ENCODE measurements at places on chromosomes 2 and 18.
A peak's percentile ranks its signal among the peaks of the same experiment; 100 is the strongest.

DNA sequence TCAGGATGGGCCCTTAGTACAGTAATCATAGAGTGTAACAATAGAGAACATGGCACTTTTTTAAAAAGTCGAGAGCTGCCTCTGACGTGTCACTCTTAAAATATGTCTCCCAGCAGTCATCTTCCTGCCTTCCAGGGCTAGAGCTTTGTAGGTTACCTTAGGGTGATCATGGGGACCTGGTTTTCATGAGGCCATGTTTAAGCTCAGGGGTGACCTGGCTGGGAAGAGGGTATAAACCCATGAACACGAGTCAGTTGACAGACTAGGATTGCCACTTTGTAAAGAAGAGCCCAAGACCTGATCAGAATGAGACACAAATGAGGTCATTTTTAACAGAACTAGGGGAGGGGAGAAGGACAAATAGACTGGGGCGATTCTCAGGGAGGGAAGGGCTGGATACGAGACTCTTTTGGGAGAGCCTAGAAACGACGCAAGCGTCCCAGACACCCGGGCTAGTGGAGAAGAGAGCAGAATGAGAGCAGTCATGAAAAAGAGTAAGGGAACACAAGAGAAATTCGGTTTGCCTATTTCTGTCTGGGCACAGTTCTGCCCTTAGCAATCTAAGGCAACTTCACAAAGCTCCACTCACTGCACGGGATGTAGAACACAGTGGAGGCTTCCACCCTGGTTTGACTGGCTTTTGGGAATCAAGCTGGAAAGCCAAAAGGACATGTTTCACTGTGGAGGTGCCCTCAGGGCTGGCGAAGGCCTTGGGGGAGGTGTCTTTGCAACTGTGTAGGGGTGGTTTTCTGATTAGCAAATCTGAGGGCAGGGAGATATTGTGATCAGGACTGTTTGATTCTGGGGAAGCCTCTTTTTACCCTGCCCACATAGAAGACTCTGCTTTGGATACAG, 1.8 kb upstream of the RAB31 start:
- no peak for DNase-seq

DNA sequence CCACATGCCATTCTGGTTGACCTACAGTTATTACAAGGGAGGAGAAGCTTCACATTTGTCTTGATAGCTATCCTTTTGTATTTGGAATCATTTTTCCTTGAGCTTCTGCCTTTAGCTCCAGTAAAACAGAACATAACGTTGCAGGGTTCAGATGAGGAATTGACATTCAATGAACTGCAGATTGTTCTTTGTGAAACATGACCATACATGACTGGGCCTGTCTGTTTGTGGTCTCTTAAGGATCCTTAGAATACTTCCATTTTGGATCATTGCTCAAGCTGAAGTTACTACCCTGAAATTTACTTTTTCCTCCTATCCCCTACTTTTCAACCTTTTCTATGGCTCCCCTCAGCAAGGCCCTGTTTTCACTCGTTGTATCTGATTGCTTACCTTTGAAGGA, 1281.7 kb upstream of the CELF4 start:
- DNase-seq: no peak

GRCh38 chr2:239159476-239159911, 241.3 kb downstream of the HDAC4 start:
- DNase-seq: peak; percentile 11

DNA sequence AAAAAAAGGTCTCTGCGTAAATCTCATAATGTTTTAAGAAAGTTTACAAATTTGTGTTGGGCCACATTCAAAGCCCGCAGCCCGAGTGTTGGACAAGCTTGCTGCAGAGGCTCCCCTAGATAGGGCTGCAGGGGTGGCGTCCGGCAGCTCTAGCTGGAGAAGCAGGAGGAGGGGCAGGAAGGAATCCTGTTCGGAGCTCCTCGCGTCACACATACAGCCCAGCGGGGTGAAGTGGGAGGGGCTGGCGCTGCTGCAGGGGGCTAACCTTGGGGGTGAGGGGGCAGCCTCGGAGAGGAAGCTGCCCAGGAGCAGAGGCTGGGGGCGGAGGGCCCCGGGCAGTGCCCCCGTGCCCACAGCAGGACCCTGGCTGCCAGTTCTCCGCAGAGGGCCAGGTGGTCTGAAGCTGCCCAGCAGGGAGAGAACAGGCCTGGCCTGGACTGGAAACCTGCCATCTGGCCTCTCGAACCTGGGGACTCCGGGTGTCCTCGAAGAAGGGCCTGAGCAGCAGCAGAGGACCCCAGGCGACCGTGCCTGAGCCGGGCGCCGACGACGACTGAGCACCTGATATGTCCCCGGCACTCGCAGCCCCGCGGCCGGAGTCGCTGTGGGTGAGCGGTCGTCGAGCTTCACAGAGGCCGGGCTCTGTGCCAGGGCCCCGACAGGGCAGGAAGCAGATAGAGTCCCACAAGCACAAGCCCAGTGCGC, 2.6 kb upstream of the GPR35 start:
- peak; percentile 26 for DNase-seq

DNA sequence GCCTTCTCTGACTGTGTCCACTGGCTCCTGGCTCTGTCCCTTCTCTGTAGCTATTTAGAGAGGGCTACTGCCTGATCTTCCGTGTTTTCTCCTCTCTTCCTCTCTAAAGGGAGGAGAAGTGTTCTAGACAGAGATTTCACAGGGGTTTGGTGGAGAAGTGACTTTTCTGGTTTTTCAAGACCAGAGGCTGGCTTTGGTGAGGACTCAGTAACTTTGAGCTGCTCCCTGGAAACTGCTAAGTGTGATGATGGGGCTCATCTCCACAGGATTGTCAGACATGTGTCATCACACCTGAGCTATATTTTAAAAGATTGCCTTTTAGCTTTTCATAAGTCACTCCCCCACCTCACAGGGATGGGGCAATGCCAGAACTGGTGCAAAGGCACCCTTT, 6.2 kb downstream of the MAL start:
- DNase-seq: no peak

- DNase-seq: no peak
Measured at GRCh38 chr2:3009005-3009404, 368.6 kb downstream of the EIPR1 start.

GRCh38 chr18:26357960-26358359, 131.7 kb downstream of the TAF4B start:
- no peak for DNase-seq

DNA sequence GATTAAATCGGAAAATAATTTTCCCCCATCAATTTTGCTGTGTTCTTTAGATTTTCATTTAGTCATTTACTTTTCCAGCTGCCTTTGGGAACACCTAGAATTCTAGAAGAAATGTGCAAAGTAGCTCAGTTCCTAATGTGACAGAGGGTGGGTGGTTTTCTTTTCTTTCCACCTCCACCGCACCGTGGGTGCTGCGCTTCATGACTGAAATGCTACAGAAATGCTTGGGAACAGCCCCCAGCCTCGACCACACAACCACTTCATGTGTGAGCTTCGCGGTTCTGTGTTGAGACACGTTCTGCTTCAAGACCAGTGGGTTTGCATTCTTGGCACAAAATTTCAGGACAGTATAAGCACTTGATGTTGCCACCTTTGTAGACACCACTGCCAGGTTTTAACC, 30.9 kb downstream of the E2F6 start:
- no peak for DNase-seq

DNA sequence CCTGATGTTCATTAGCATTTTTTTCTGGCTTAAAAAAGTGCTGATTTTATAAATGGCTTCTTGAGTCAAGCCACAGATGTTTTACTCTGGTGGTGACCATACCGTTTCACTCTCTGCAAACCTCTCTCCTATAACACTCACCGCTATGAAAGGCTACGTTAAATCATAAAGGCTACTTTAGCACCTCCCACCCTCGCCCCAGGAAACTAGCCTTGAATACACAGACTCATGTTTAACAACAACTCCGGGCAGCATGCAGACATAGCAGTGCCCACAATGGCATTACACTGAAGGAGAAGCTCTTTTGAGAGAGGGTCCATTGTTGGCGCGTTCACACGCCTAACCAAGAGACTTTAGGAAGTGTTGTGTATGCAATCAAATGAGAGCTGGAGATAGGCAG, 5.6 kb downstream of the MYT1L start:
- DNase-seq: no peak

DNA sequence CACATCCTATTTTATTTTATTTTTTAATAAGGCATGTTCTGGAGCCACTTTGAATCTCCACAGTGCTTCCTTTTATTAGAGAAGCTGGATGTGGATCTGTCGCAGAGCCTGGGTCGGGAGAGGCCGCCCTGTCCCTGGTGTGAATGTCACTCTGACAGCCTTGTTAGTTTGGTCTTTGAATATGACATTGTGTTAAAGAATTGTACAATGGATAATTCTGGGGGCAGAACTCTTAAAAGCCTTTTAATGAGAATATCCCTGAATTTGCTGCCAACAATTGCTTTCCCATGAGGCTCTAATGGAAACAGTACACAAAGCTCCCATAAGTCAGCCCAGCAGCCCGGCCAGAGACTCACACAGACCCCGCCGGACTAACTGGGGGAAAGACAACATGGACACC, 82.4 kb downstream of the MTCL1 start:
- no peak for DNase-seq

- no peak for DNase-seq
Measured at GRCh38 chr2:8159211-8159965, 522.5 kb upstream of the ID2 start.

DNA sequence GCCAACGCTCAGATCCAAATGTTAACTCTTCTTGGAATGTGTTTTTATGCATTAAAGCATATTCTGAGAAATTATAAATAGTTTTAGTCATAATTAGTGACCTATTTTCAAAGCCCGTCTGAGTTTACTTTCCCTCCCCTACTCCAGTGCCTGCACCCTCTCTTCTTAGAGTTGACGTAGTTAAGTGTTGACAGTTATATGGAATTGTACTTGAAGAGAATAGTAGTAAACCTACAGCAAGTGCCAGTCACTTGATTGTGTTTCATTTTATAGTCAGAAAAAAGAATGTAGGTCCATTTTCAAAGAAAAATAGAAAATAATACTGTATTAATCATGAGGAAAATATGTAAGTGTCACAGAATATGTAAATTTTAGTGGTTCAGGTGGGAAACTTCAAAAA, 41.2 kb downstream of the ZCCHC2 start:
- no peak for DNase-seq

GRCh38 chr2:66771359-66771976, 336.5 kb downstream of the MEIS1 start:
- no peak for DNase-seq

DNA sequence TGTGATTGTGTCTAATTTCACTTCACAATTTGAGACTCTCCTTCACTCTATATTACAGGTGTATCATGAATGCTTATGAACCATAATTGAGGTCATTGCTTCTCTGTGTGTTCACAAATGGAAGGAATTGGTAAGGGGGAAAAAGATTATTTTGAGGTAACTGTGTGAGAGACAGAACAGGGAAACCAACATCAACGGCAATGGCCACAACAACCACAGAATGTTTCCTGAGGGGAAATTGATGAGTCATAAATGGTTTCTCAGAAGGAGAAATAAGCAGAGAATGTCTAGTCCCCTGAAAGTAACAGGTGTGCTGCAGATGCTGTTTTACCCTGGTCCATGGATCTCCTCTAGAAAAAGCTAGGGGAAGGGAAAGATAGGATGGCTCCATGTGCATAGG, 361.2 kb upstream of the GALNT5 start:
- no peak for DNase-seq

DNA sequence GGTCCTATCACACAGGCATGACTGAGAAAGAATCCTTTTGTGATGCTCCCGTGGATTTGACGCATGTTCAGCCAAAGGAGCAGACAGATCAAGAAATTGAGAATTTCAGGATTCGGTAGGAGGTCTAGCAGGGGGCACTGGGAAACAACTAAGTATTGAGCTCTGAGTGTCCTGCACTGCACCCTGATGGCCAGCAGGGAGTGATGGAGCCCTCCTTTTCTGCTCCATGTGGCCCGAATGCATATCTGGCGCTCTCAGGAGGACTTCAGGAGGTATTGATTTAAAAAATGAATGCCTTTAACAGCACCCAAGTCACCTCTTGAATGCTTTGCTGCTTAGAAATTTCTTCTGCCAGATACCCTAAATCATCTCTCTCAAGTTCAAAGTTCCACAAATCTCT, 58.0 kb downstream of the ZNF519 start:
- DNase-seq: no peak

DNA sequence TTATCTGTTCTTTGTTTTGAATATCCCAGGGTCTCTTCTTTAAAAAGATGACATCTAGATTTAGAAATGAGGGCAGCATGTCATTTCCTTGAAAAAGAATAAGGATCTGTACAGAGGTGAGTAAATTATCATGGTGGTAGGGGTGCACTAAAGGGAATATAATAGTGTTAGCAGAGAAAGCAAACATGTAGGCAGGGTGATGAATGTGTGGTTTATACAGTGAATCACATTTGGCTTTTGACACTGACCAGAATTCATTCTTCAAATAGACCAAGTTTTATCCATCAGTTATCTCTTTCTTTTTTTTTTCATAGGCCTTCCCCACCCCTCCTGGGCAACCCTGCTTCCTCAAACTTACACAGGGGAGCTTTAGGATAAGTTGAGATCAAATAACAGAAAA, 184.5 kb upstream of the LRP1B start:
- no peak for DNase-seq

DNA sequence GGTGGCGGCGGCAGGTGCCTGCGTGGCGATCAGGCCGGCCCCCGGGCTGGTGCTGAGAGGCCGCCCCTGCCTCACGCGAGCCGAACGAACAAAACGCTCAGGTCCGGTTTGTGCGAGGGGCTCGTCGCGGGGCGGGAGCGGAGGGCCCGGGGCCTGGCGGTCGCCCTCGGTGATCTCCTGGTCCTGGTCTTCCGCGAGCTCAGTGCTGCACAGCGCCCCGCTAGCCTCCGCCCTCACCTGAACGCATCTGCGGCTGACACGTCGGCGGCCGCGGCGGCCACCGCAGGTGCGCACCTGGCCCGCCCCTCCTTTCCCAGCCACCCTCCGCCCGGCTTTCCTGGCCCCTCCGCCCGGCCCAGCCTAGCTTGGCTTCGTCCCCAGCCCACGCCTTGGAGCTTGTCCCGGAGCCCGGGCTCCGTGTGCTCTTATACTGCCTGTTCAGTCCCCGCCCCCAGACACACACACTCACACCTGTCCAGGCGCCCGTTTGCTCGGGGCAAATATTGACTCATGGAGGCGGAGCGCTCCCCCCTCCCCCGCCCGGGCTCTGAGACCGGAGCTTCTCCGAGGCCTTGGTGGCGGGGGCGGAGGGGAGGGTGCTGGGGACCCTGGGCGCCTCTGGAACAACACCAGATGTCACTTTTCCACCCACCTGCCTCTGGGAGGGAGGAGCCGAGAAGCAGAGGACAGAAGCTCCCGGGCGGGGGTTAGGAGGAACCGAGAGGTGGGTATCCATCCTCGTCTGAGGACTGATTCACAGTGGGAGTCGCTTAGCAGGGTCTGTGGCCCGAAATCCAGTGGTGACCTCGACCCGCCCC, 8.6 kb upstream of the CRYBA2 start:
- no peak for DNase-seq

- DNase-seq: no peak
Measured at GRCh38 chr2:63163161-63163820, 112.7 kb downstream of the OTX1 start.

GRCh38 chr2:71659868-71660518, 206.6 kb downstream of the DYSF start:
- DNase-seq: no peak

GRCh38 chr2:20214566-20215182, 10.3 kb downstream of the SDC1 start:
- DNase-seq: no peak
